ENCODE measurements at places on chromosomes 1 and 21.

- peak; percentile 35 for DNase-seq
Measured at GRCh38 chr21:45590246-45590725, 48.0 kb upstream of the SLC19A1 start.

DNA sequence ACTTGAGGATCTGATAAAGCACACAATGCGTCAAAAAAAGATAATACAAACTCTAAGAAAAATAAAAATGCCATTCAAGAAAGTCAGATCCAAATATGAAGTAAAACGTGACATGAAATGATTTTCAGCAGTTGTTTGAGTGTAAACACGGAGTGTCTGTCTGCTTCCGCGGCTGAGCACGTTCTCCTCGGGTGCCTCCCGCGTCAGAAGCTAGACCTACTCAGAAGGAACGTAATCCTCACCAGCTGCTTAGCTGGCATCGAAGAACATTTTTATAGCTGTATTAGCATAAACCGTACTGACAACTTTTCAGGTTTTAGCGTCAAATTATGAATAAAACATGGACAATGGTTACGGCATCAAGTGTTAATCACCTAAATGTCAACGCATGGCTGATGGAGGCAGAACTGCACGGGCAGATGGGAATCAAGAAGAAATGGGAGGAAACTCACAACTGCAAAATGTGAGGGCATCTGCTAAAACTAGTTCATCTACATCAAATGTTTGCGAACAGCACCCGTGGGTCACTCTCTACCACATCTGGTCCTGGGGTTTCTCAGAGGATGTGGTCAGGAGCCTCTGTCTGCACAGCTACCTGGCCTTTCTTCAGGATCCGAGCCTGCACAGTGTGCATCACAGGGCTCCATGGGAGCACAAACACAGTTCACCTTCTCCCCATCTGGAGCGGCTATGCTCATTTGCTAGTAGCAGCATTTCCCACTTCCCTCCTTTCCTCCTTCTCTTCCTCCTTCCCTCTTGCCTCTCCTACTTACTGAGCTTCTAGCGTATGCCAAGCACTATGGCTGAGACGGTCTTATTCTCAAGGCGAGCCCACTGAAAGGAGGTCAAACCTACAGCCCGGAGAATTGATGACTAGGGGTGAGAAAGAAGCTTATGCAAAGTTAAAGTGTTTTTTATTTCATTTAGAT is 40.0 kb downstream of the RCAN1 start:
- DNase-seq = no peak

- DNase-seq = peak; percentile 29
Measured at GRCh38 chr1:222618001-222618879, at the start of gene MIA3. MIA3 (plus strand) TSS chr1:222618097; CDS start chr1:222618111, 14 bp downstream.

DNA sequence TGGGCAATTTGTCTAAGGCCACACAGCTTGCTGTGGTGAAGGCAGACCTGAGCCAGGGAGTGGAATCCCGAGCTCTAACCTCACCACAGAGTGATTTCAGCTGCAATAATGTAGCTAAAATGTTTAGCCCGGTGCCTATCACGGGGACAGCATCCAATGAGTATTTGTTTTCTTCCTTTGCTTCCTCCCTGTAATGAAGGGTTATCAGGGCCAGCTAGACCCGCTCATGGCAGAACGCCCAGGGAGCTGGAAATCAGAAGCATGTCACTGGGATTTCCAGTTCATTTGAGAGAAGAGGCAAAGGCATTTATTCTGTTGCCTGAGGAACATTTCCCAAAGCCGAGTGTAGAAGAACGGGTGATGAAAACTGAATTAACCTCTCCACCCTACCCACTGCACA is 183.1 kb downstream of the ZSCAN20 start:
- no peak for DNase-seq

- DNase-seq = peak; percentile 89
Measured at GRCh38 chr1:98677288-98677687, 15.8 kb downstream of the SNX7 start.

- DNase-seq = peak; percentile 91
Measured at GRCh38 chr1:153880962-153881361, 41.8 kb downstream of the GATAD2B start.

DNA sequence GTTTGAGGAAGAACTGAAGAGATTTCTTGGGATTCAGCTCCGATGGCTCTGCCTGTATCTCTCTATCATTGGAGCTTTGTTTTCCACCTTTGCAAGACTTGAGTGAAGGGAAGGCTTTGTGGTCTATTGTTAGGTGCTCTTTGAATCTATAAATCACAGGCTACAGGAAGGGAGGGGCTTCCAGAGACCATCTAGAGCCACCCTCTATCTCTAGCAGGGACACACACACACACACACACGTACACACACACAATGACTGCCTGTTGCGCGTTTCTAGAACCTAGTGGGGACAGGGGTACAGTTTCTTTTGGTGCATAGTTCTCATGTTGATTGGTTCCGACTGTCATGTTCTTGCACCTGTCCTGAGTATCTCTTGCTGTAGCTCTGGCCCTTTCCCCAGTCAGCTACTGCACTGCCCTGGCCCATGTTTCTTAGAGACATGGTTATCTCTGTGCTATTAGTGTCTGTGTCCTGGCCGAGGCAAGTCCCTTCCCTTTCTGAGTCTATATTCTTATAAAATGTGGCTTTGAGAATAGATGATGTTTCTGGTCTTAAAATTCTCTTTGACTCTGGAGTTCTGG is 60.7 kb downstream of the MAN1C1 start:
- DNase-seq = no peak

DNA sequence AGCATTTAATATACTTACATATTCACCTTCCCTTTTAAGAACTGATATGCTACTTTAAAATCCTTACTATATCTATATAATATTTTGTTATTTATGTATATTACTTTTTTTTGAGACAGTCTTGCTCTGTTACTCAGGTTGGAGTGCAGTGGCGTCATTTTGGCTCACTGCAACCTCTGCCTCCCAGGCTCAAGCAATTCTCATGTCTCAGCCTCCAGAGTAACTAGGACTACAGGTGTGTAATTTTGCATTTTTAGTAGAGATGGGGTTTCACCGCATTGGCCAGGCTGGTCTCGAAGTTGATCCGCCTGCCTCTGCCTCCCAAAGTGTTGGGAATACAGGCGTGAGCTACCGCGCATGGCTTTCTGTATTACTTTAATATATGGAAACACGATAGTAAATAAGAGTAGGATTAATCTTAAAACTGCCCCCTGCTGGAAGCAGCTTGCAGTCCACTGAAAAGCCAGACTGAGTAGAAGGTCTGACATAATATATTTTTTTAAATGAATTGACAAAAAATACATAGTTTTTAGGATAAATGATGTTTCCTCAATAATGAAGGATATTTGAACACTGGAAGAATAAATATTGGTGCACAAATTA is 24.4 kb downstream of the RCAN3 start:
- DNase-seq = peak; percentile 38

DNA sequence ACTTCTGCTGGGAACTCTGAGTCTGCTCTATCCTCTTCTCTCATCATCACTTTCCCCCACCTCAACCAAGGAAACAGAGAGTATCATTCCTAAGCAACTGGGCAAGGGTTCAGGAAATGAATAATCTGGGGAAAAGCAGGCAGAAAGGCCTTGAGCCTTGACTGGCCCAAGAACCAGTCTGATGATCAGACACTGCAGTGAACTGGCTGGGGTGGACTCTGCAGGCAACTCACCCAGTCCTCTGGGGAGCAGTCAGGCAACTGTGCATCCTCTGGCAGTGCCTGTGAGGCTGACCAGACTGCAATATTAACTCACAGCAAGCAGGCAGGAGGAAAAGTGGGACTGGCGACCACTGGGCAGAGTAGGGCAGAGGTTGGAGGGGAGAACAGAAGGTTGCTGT is 991 bp downstream of the ANKRD35 start:
- DNase-seq = peak; percentile 13

DNA sequence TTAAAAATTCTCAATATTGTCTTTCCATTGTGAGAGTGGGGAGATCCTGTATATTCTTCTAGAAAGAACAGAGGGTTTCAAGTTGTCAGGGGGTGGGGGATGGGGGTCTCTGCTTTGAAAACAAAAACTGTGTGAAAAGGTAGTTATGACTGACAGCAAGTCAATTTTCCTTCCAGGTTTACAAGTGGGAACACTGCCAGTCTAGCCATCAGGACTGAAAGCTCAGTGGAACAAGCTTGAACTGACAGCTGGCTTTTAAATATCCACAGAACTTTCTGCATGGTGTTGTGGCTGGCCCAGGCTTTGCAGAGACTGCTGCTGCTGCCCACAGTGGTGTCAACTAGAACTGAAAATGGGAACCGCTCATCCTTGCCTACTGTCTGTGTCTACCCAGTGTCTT is 162.6 kb downstream of the TNR start:
- DNase-seq = no peak

DNA sequence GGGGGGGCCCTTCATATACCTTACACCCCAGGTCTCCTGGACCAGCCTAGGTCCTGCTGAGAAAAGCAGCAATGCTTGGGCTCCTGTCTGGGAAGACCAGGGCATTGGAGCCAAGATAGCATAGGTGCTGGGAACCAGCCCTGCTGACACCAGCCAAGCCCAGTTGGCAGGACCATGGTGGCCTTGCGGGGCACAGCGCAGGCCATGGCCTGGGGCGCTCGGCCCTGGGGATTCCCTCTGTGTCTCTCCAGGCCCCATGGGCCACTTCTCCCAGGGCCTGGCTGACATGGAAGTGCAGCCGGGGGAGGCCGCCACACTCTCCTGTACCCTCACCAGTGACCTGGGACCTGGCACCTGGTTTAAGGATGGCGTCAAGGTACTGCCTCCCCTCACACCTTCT is 23.3 kb downstream of the IGFN1 start:
- DNase-seq = no peak

GRCh38 chr1:6864166-6864565 is 78.9 kb downstream of the CAMTA1 start:
- peak; percentile 41 for DNase-seq

DNA sequence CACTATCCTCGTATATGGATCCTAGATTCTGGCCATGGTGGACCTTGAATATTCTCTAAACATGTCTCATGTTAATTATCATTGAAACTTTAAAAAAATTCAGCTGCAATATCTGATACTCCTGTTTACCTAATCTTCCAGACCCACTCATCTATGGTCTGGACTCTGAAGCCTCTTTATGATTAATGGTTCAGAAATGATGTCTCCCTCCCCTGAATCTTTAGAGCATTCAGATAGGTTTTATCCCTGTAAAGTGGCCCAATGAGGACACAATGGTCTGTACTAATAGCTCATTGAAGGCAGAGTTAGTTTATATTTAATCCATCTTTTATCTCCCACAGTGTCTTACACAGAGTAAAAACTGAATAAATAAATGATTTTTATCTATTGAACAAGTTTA is 53.0 kb upstream of the DUSP10 start:
- no peak for DNase-seq

DNA sequence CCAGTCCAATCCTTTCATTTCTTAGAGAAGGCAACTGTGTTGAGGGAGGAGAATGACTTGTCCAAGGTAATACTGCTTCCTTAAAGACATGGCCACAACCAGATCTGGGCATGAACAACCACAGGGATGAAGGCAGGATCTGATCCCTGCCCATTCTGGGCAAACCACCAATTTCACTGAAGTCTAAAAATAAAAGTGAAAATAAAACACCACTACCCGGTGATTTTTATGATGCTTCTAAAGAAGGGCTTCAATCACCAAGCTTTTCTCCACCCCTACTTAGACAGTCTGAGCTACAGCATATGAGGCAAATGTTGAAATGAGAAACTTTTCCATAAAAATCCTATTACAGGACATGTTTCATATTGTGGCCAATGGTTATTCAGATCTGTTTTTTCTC is 133.0 kb downstream of the PTPN14 start:
- no peak for DNase-seq

- peak; percentile 25 for DNase-seq
Measured at GRCh38 chr1:57134803-57135202, 169.0 kb upstream of the C8B start.

DNA sequence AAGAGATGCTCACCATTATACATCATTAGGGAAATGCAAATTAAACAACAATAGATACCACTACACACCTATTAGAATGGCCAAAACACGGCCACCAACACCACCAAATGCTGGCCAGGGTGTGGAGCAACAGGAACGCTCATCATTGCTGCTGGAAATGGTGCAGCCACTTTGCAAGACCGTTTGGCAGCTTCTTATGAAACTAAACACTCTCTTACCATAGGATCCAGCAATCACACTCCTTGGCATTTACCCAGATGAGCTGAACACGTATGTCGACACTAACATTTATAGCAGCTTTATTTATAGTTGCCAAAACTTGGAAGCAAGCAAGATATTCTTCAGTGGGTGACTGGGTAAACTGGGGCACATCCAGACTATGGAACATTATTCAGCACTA is 28.9 kb upstream of the ADARB1 start:
- no peak for DNase-seq

- DNase-seq = peak; percentile 11
Measured at GRCh38 chr1:179591592-179592580, at the start of gene TDRD5. TDRD5 (plus strand) TSS chr1:179591832; CDS start chr1:179592616, 784 bp downstream.

DNA sequence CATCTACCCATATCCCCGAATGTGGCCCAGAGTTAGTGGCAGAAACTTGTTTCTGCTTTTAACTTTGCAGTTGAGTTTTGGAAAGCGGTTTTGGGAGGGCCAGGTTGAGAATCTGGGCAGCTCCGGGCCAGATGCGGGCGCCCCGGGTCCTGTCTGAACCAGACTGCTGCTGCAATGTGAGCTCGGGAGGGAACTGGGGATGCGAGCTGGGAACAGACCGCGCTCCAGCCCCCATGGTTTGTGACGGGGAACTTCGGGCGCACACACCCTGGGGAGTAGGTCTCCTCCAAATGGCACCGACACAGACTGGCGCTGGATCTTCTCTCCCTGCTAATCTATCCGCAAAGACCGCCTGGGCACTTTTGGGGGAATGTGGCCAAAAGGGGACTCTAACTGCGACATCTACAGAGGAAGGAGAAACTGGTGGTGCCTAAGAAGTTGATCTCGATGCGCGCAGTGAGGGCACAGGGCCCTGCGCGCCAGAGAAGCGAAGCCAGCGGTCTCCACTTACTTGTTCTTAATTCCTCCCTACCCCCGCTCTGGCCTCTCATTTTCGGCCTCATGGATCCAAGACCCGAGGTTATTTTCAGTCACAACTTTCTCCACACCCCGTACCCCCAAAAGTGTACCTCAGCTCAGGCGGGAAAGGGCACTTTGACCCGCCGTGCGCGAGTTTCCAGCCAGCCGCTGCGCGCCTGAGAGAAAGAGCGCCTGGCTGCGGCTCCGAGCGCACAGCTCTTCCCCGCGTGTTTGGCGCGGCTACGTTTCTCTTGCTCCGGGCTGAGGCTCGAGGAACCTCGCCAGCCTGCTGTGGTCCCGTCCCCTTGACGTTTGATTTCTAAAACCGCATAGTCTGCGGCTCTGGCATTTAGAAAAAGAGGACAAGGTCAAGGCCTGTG is 411.0 kb upstream of the ESRRG start:
- peak; percentile 46 for DNase-seq

DNA sequence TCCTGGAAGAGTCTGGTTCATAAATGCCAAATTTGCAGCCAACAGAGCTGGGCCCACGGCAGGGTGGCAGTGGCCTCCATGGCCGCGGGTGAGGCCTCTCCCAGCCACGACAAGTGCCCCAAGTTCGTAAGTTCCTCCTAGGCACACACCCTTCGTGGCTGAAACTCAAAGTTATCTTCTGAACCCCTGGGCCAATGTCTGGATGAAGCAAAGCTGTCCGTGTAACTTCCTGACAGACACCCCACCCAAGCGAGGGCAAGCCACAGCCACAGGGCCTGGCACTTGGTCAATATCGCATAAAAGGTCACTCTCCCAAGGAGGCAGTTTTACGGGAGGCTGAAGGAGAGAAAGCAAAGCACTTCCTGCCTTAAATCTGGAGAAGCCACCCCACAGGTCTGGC is 27.8 kb upstream of the GPR153 start:
- DNase-seq = no peak
